ENCODE measurements at places on chromosomes 16 and 17. TPM values are rescaled to one million over a fixed set of nuclear protein-coding genes. Genes with fewer than 3 reads are reported as not detected.

MFAP4 gene
- polyA plus RNA-seq: 58.8 TPM

KRTAP4-12 gene
- polyA plus RNA-seq: not detected

ITGB3 gene
- 3.6 TPM for polyA plus RNA-seq

SLC5A10 gene
- polyA plus RNA-seq: 0.51 TPM

ATF7IP2 gene
- 10.4 TPM for polyA plus RNA-seq

C17orf75 gene
- polyA plus RNA-seq: 44.0 TPM

FAM83G gene
- 2.0 TPM for polyA plus RNA-seq

SRL gene
- 1.8 TPM for polyA plus RNA-seq

Data from spinal cord (tissue), 10 donors.